HT-29 (cell line): ENCODE measurements at places on chromosomes 16 and 17. TPM values are rescaled to one million over a fixed set of nuclear protein-coding genes. Genes with fewer than 3 reads are reported as not detected.

DNA sequence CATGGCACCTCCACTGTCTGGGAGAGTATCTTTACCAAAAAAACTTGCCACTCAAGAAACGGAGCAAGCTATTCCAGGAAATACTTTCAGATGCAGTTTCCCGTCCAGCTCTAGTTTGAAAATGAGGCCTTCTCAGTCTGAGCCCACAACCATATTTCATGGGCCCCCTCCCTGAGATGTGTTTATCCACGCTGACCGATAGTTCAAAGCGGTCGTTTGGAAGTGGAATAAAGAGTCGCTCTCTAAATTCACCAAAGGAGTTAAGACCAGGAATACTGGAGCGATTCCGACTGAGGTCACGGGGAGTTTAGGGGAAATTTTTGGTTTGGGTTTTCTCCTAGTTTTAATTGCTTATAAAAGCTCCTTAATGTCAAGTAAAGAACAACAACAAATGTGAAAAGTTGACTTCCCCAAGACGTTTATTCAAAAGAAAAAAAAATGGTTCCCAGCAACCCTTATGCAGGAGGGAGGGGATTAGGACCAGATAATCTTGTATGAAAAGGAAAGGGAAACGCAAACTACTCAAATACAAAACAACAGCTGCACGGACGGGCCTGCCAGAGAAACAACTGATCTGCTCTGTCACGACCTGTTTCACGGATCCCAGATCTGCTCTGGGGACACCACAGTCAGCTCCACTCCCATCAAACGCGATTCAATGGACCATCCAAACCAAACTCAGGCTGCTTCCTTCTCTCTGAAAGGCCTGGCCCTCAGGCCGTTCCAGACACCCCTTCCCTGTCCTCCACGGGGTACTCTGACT, 77.1 kb downstream of the MRM3 start:
- no peak for DNase-seq

- no peak for DNase-seq
These were observed 82.8 kb downstream of the TNFRSF13B start for GRCh38 chr17:16889088-16889465.

GRCh38 chr16:29730649-29731048, 15.1 kb downstream of the C16orf54 start:
- no peak for DNase-seq

The TEX19 gene
- total RNA-seq = 0.10 and 1.1 TPM in 2 replicates

The TPSG1 gene
- total RNA-seq = 0.31 TPM in 1 of 2 replicates, not detected in the other

The TBC1D3B gene
- total RNA-seq = 10.0 and 18.6 TPM in 2 replicates

The CD68 gene
- total RNA-seq = 4.0 and 6.6 TPM in 2 replicates
